Fibroblast of lung (primary cell): ENCODE measurements at places on chromosomes 6 and 20. TPM values are rescaled to one million over a fixed set of nuclear protein-coding genes. Genes with fewer than 3 reads are reported as not detected.

The C6orf15 gene
- polyA plus RNA-seq, result not detected in 2 replicates

The COL11A2 gene
- 0.06 and 0.17 TPM in 2 replicates for polyA plus RNA-seq

The CLVS2 gene
- not detected in 2 replicates for polyA plus RNA-seq

- no peak for DNase-seq
These were observed 65.9 kb downstream of the HIVEP2 start for GRCh38 chr6:142879076-142879475.

DNA sequence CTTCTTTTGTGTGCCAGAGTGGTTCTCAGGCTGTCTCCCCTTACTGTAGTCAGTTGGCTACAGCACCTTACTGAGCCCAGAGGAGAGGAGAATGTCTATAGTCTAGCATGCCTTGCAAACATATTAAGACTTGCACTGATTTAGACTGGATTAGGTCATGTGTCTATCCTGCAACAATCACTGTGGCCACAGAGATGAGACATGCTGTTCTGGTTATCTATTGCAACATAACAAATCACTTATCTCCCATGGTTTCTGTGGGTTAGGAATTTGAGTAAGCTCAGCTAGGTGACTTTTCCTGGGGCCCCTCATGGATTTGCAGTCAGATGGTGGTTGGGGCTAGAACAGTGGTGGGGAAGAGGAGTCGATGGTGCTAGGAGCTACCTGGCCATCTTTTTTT, 261.3 kb downstream of the SOD2 start:
- no peak for DNase-seq

- no peak for DNase-seq
These were observed 315.4 kb upstream of the SASH1 start for GRCh38 chr6:148027201-148027600.

DNA sequence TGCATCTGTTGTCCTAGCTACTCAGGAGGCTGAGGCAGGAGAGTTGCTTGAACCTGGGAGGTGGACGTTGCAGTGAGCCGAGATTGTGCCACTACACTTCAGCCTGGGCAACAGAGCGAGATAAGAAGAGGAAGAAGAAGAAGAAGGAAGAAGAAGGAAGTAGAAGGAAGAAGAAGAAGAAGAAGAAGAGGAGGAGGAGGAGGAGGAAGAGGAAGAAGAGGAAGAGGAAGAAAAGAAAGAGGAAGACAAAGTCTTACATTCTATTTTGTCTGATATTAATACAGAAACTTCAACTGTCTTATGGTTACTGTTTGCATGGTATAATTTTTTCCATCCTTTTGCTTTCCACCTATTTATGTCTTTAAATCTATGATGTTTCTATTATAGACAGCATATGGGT, 7.2 kb upstream of the NELFCD start:
- no peak for DNase-seq

GRCh38 chr20:32605167-32605656, 20.1 kb upstream of the NOL4L start:
- no peak for DNase-seq

DNA sequence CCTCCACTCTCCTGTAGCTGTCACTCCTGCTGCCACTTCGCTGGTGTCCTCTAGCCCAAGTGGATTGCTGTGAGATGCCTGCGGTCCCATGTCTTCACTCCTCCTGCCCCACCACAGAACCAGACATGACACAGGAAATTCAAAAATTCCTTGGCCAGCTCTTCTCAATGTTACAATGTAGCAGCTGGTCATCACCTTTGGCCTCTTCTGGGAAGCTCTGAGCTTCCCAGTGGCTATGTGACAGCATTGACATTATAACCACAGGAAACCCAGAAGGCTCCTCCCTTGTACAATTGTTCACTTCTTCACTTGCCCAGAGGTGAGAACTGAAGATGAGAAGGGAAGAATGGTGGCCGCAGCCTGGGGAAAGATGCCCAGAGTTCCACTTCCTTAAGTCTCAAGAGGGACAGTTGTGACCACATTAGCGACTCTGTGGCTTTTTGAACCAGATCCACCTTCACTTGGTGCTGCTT, 76.1 kb upstream of the NAA20 start:
- DNase-seq, result no peak

DNA sequence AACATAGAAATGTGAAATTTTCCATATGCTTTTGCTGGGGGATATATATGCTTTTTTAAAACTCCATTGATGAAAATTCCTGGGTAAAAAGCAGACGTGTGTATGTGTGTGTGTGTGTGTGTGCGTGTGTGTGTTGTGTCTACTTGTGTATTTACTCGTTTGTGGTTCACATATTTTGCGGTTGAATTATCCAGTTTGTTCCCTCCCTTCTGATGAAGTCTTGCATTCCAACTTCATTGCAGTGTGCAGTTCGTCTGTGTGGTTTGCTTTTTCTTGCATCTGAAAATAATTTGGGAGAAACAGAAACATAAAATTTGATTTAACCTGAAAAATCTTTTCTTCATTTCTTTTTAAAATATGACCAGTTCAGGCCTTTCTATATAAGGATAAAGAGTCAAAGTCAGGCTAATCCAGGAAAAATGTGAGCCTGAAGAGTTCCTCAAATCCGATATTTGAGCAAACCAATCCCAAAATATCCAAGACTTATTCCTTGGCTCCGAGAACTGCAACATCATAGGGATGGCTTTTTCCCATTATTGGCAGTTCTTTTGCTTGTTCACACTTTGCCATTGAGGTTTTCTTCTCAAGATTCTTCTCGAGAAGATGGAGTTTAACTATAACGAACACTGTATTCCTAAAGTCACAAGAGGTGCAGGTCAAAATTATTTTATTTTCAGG, 202.2 kb upstream of the CCN2 start:
- DNase-seq, result peak; percentile 95

DNA sequence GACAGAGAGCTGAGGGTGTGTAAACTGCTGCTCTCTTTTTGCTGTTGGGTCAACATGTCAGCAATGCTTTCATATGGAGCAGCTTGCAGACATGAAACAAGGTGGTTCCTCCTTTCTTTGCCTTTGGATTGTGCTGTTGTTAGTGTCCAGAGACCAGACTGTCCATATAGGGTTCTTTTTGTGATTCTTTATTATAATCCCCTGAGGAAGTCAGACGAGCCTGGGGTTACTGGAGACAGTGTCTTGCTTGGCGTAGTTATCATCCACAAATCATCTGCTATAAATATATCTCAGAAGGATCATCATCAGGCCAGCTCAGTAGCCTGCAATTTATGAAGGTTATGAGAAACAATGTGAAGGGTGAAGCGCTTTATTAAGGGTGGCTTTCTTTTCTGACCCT, 2.3 kb upstream of the ADGRB3 start:
- no peak for DNase-seq

GRCh38 chr20:50306478-50307423, 116.1 kb downstream of the CEBPB start:
- no peak for DNase-seq

DNA sequence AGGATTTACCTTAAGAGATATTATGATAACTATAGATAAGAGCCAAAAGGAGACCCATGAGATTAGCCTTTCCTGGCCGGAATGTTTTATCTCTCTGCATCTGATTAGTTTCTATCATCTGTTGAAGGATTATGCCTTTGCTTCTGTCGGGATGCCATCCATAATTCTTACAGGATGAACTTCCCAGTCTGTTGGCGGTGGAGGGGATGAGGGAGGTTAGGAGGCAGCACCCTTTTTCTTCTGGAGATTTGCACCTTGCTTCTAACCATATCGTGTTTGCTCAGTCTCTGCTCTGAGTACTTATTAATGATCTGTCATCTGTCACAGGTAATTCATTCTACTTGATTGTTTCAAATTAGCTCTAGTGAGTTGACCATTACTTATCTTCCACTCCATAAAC, 292.1 kb downstream of the KHDC1L start:
- no peak for DNase-seq

DNA sequence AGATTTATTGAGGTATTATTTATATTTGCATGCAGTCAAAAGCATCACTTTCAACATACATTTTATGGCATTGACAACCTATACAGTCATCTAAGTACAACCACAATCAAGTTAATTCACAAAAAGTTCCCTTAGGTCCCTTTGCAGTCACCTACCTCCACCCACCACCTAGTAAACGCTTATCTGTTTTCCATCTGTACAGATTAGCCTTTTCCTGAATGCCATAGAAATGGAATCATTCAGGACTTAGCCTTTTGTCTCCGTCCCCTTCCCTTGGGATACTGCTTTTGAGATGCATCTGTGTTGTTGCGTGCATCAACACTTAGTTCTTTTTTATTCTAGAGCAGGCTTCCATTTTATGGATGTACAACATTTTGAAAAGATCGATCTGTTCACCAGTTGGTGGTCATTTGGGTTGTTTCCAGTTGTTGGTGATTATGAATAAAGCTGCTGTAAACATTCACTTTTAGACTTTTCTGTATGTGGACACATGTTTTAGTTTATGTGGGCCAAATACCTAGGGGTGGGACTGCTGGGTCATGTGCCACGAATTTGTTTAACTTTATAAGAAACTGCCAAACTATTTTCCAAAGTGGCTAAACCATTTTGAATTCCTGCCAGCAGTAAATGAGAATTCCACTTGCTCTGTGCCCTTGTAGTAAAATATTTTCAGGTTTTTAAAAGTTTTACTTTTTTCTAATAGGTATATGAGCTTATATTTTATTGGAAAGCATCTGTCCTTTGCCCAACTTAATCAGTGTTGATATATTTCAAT, 17.6 kb upstream of the IFNGR1 start:
- peak; percentile 27 for DNase-seq

DNA sequence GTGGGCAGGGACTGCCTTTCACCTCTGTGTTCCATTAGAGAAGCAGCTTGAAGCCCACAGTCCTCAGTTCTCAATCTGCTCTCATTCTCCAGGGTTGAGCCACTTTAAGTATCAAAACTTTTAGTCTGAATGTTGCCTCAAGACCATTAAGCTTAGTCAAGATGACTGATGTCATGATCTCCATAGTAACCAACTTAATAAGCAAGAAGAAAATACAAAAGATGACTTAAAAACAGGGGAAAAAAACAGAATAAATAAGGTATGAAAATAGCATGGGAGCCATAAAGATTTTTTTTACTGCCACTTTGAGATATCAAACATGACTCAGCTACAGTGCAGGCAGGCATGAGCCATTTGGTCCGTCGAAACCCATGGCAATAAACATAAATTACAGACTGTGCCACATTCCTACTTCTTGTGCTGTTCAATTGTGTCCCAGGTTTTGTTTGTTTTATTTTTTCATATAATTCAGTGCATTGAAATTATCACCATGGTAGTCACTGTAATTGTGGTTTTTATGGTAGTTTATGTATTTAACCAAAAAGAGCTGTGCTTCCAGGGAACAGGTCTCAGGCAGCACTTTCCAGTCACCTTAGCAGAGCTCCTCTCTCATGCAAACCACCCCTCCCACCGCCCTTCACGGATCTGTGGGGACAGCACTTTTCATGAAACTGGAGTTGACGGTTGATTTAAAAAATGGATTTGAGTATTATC, 156.5 kb upstream of the INSM1 start:
- no peak for DNase-seq

DNA sequence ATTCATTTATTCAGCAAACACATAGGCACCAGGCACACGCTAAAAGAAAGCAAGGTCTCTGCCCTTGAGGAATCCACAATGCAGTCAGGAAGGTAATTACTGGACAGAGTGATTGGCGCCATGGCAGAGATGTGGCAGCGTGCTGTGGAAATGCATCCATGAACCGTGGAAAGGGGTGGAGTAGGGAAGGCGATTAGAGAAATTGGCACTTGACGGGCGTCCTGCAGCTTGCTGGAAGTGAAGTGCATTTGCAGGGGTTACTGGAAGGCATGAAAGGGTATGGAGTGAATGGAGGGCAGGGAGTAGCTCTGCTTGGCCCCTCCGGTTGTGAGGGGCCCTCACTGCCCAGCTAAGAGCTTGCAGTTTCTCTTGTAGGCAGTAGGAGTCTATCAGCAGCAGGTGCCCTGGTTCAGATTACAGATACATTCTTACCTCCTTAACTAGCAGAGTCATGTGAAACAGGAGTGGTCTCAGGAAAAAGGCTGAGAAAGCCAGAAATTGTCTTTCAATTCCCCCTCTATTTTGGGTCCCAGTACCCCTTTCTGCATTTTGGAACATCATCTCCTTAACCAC, 122.5 kb upstream of the TIAM2 start:
- DNase-seq, result no peak

GRCh38 chr20:23161244-23161891, 75.2 kb upstream of the CD93 start:
- DNase-seq, result peak; percentile 53

- DNase-seq, result no peak
These were observed 31.3 kb upstream of the SDCBP2 start for GRCh38 chr20:1360094-1360846.

DNA sequence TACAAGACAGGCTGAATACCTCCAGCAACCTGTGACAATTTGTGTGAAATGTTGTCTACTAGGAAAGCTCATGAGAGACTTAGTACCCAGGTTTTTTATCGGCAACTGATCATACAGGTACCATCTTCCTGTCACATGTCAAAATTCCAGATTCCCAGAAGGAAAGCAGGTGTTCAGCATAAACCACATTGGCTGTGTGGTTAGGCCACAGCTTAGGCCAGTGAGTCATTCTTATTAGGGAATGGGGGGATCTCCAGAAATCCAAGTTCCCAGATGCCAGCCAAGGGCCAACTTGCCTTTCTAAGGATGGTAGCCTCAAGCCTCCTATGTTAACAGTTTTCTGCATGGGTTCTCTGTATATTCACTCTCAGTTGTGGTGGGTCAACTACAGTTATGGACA, 65.9 kb downstream of the FAM184A start:
- peak; percentile 1 for DNase-seq

DNA sequence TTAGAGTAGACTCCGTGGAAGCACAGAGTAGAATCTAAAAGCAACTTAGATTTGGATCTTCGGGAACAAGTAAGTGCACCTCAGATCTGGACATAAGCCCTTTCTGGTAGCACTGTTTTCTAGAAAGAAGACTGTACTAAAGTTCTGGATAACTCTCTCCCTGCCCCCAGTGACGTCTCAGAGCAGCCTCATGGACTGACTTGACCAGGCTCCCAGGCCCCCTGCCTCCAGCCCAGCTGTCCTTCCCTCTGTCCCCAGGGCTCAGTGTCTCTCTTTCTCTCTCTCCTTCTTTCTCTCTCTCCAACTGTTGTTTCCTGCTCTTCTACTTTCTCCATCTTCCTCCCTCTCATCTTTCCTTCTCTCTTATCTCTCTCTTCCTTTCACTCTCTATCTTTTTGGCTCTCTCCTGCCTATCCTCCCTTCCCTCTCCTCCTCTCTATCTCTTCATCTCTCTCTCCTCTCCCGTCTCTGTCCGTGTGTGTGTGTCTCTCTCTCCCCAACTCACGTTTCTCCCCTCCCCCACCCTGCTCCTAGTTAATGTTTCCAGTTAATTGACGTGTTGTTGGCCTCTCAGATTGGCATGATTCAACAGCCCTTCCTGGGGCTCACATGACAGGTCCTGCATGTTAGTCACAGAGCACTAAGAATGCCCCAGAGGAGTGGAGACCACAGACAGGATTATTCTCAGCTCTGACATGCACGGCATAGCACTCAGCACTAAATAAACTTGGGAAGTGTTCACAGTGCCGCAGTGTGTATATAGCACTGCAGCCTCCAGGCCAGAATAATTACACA, 180.4 kb upstream of the FOXQ1 start:
- DNase-seq, result peak; percentile 62

GRCh38 chr6:11460001-11460668, 77.4 kb upstream of the TMEM170B start:
- peak; percentile 23 for DNase-seq
